ENCODE measurements at places on chromosomes 4 and X. TPM values are rescaled to one million over a fixed set of nuclear protein-coding genes. Genes with fewer than 3 reads are reported as not detected.

The GPR78 gene
- total RNA-seq: not detected

The FRMPD4 gene
- total RNA-seq: not detected

The ATOH1 gene
- not detected for total RNA-seq

The SPANXD gene
- total RNA-seq: not detected

The TLR1 gene
- 21.0 TPM for total RNA-seq

Data from activated CD4-positive, alpha-beta T cell treated with anti-CD3 and anti-CD28 coated beads, Interleukin-2, amount 10 ng/mL, durations not matched to agents 7 days and 5 days (primary cell).